ENCODE measurements at places on chromosomes 4 and X. TPM values are rescaled to one million over a fixed set of nuclear protein-coding genes. Genes with fewer than 3 reads are reported as not detected.

GRCh38 chr4:121462660-121463261, 81.9 kb upstream of the QRFPR start:
- DNase-seq, result peak; percentile 34
- no peaks in the 10 kb centered on the region for H3K36me3 ChIP-seq
- H3K4me3 ChIP-seq, result no peak overlapping the region
- no peaks in the 10 kb centered on the region for H3K27me3 ChIP-seq

DNA sequence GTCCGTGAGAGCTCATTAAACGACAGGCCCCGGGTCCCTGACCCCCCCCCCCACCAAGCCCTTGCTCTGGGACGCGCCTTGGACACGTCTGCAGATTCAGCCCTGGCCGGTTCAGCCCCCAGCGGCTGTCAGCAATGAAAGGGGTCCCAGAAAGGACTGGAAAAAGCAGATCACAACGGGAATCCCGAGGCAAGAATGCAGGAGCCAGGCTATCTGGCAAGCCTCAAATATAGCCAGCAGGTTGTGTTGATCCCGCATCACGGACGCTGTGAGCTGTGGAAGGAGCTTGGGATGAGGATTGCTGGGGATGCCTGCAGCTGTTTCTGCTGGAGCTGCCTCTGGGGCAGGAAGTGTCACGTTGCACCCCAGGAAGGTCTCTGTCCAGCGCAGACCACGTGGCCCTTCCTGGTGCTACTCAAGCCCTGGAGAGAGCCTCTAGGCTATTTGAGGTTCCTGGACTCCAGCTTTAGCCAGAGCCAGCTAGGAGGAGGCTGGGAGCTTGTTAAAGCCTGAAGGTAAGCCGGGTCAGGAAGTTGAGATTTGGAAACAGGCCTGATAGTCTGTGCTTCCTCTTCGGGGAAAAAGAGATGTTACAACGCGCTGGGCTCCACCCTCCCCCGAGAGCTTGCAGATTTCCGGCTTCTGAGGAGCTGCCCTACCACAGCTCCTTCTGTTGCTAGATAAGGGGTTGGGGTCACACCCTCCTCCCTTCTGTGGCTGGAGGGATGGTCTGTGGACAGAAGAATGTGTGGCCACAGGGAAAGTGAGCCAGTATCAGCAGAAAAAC, 19.3 kb upstream of the CSF2RA start:
- H3K4me1 ChIP-seq, result peaks cover 18% of the 10 kb centered on the region
- peak; percentile 70 for DNase-seq
- peak overlapping the region; percentile 66 for H3K27ac ChIP-seq
- no peaks in the 10 kb centered on the region for H3K36me3 ChIP-seq
- peaks cover 12% of the 10 kb centered on the region for H3K27me3 ChIP-seq

DNA sequence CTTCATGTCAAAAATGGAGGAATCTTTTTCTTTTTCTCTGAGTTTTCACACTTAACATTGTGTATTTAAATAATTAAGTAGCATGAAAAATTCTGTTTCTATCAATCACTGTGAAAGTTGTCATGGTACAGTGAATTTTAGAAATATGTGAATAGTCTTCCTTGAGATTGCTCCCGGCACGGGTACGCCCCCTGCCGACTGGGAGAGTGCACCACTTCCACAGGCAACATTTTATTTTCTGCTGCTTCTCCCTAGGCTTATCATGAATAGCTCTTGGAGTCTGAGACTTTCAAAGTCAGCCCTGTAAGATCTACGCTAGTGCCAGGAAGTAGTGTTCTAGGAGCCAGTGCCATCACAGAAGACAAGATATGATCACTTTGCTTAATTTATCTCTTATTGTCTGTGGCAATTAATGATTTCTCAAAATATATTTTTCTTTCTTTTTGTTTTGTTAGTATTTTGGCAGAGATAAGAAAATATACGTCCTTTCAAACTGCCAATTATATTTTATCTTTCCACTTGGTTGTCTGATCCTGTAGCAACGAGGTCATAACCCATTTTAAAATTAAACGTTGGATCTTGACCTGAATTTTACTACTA, 763.8 kb upstream of the AADAT start:
- H3K27me3 ChIP-seq, result no peaks in the 10 kb centered on the region
- H3K4me1 ChIP-seq, result no peaks in the 10 kb centered on the region
- no peak overlapping the region for H3K27ac ChIP-seq
- DNase-seq, result peak; percentile 6
- no peak overlapping the region for H3K4me3 ChIP-seq

DNA sequence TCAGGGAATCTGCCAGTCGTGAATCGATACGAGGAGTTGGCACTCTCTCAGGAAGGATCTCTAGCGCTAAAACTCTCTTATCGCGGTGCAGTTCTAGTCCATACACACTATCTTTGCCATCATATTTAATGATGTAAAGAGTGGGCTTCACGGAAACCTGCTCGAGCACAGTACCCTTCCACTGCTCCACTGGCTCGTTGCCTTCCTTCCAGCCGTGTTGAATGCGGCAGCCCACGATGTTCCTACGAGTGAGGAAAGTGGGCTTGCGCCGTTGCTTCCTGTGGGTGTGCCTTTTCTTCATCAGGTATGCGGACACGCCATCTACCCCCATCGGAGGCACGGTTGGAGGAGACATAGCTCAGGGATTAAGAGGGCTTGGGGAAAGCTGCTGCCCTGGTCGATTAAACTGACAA, 661 bp downstream of the SPIN4 start:
- no peaks in the 10 kb centered on the region for H3K27me3 ChIP-seq
- DNase-seq, result peak; percentile 25
- no peak overlapping the region for H3K27ac ChIP-seq
- H3K4me3 ChIP-seq, result peak overlapping the region; percentile 48

GRCh38 chr4:113483131-113483530, 278.4 kb downstream of the CAMK2D start:
- H3K27me3 ChIP-seq, result no peaks in the 10 kb centered on the region
- no peaks in the 10 kb centered on the region for H3K4me1 ChIP-seq
- no peak overlapping the region for H3K4me3 ChIP-seq
- DNase-seq, result no peak
- no peaks in the 10 kb centered on the region for H3K36me3 ChIP-seq

DNA sequence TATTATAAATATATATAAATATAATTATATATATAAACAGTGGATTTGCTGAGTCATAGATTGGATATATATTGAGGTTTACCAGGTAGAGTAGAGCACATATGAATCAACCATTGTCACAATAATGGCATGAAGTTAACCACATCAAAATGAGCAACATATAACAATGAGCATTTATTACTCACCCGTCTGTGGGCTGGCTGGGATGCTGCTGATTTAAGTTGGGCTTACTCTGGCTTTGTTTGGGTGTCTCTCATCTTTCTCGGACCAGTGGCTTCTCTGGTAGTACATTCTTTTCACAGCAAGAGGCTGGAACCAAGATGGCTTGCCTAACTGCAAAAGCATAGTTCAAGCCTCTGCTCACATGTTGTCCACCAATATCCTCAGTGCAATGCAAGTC, 111.7 kb upstream of the TAPT1 start:
- no peaks in the 10 kb centered on the region for H3K27me3 ChIP-seq
- H3K27ac ChIP-seq, result no peak overlapping the region
- H3K4me3 ChIP-seq, result no peak overlapping the region
- DNase-seq, result no peak
- H3K4me1 ChIP-seq, result no peaks in the 10 kb centered on the region

DNA sequence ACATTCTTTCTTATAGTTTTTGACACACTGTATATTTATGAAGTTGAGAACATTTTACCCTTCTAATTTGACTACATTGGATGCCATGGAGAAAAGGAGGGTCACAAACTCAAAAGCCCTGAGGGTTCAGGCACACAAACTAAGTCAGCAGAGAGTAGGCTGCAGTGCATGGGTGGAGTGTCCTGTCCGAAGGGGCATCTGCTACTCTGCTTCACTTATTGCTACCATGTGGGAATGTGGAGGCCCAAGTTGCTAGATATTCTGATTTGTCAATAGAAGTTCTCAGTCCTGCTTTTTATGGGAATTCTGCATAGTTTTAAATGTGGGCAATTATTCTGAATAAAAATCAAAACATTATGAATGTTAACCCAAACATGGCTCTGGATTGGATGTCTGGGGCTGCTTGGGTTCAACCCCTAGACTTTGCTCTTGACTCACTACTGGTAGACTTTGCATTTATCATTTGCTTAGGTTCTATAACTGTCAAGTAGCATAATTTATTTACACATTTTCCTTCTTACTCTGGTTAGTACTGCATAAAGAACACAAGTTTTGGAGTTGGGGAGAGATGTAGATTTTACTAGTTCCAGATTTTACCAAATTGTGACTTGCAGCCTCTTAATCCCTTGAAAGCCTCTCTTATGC, 255.1 kb downstream of the SPRY1 start:
- H3K4me3 ChIP-seq, result no peak overlapping the region
- no peaks in the 10 kb centered on the region for H3K4me1 ChIP-seq
- H3K27ac ChIP-seq, result peak overlapping the region; percentile 81
- DNase-seq, result no peak
- no peaks in the 10 kb centered on the region for H3K27me3 ChIP-seq

GRCh38 chr4:52576961-52577623, 82.0 kb downstream of the USP46 start:
- peaks cover 6% of the 10 kb centered on the region for H3K4me1 ChIP-seq
- no peaks in the 10 kb centered on the region for H3K36me3 ChIP-seq
- H3K4me3 ChIP-seq, result no peak overlapping the region

DNA sequence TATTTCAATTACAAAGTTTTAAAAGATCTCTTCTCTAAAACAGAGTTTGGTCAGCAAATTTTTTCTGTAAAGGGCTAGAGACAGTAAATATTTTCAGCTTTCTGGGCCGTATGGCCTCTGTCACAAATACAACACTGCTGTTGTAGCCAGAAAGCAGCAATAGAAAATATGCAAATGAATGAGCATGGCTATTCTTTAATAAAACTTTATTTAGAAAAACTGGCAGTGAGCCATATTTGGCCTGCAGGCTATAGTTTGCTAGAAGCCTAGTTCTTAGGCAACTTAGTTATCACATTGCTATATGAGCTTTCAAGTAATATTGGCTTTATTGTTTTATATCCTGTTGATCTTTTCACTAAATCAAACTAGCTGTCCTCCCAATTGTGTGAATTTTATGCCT, 26.5 kb upstream of the XK start:
- no peaks in the 10 kb centered on the region for H3K4me1 ChIP-seq
- H3K27ac ChIP-seq, result no peak overlapping the region
- H3K27me3 ChIP-seq, result no peaks in the 10 kb centered on the region

DNA sequence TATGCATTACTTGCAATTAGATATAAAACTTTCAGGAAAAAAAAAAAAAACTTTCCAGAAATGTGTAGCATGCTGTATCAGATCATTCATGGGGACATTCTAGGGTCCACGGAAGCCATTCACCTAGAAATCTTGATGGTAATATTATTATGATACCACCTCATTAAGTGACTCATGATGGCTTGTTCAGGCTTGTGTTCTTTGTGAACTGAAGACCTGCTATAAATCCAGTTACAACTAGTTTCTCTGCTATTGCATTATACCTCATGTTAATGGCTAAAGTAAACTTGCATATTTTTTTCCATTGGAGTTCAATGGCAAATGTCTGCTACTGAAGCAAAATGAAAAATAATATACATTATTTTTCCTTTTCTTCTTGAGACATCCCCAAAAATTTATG, 35.3 kb upstream of the PTPN13 start:
- H3K27me3 ChIP-seq, result no peaks in the 10 kb centered on the region
- no peaks in the 10 kb centered on the region for H3K36me3 ChIP-seq
- no peak overlapping the region for H3K4me3 ChIP-seq
- H3K27ac ChIP-seq, result no peak overlapping the region

GRCh38 chrX:37641859-37642258, 43.7 kb upstream of the XK start:
- no peaks in the 10 kb centered on the region for H3K36me3 ChIP-seq
- no peaks in the 10 kb centered on the region for H3K4me1 ChIP-seq
- H3K27ac ChIP-seq, result no peak overlapping the region
- no peaks in the 10 kb centered on the region for H3K27me3 ChIP-seq

GRCh38 chr4:122163301-122163700, 11.2 kb downstream of the BLTP1 start:
- H3K27ac ChIP-seq, result no peak overlapping the region
- H3K36me3 ChIP-seq, result peaks cover 9% of the 10 kb centered on the region
- no peaks in the 10 kb centered on the region for H3K4me1 ChIP-seq
- no peaks in the 10 kb centered on the region for H3K27me3 ChIP-seq
- no peak overlapping the region for H3K4me3 ChIP-seq

DNA sequence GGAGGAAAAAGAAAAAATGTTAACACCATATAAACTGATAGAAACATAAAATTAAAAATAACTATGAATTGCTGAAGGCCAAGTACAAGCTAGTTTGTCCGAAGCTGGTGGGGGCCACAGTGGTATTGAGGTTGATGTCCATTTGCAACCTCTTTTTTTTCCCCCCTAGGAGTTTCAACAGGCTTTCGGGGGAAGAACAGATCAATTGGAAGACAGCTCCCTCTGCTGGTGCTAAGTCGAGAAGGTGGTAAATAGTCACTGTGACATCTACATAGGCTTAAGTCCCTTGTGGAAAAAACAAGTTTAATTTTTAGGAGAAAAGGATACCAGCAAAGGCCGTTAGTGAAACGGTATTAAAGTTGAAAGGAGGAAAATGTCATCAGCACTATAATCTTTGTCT, 115.7 kb upstream of the ZXDA start:
- H3K4me3 ChIP-seq, result no peak overlapping the region
- no peak for DNase-seq
- H3K27me3 ChIP-seq, result no peaks in the 10 kb centered on the region

- H3K4me3 ChIP-seq, result no peak overlapping the region
- no peak for DNase-seq
- no peaks in the 10 kb centered on the region for H3K4me1 ChIP-seq
- H3K27me3 ChIP-seq, result no peaks in the 10 kb centered on the region
These were observed 376.5 kb upstream of the MAD2L1 start for GRCh38 chr4:120443116-120443515.

- no peak overlapping the region for H3K27ac ChIP-seq
- no peak overlapping the region for H3K4me3 ChIP-seq
- H3K36me3 ChIP-seq, result no peaks in the 10 kb centered on the region
- H3K4me1 ChIP-seq, result no peaks in the 10 kb centered on the region
- DNase-seq, result no peak
These were observed 1451.9 kb upstream of the AGA start for GRCh38 chr4:178894126-178894525.

- no peak overlapping the region for H3K27ac ChIP-seq
- H3K4me3 ChIP-seq, result no peak overlapping the region
- H3K4me1 ChIP-seq, result no peaks in the 10 kb centered on the region
- H3K27me3 ChIP-seq, result no peaks in the 10 kb centered on the region
- no peak for DNase-seq
These were observed 781.1 kb downstream of the RAB28 start for GRCh38 chr4:12703036-12703435.

DNA sequence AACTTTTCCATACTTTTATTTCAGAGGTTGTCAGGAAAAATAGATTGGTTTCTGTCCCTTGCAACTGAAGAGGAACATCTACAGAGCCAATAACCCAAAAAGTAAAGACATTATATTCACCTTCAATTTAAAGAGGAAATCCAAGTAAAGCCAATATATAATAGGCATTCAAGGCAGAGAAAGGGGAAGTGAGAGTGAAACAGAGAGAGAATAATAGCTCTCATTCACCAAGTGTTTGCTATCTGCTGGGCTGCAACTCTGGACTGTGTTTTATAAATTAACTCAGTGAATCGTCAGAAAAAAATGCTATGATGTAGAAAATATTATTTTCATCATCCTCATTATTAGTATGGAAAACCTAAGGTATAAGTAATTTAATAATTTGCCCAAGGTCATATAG, 448.5 kb downstream of the TRAM1L1 start:
- no peak for DNase-seq
- no peaks in the 10 kb centered on the region for H3K4me1 ChIP-seq
- no peaks in the 10 kb centered on the region for H3K27me3 ChIP-seq
- no peak overlapping the region for H3K27ac ChIP-seq
- no peak overlapping the region for H3K4me3 ChIP-seq
- no peaks in the 10 kb centered on the region for H3K36me3 ChIP-seq

Gene NONO
- total RNA-seq, result 144 TPM

Gene TCP11X2
- not detected for total RNA-seq

Gene MAOB
- 140 TPM for total RNA-seq

Gene CSAG2
- not detected for total RNA-seq

Gene CENPVL1
- not detected for total RNA-seq

Gene GAR1
- total RNA-seq, result 8.5 TPM
